ENCODE measurements at places on chromosomes 13 and 19.

GRCh38 chr13:79631051-79631659, 150.2 kb downstream of the NDFIP2 start:
- no peak for DNase-seq
- no peaks in the 10 kb centered on the region for H3K27me3 ChIP-seq
- no peaks in the 10 kb centered on the region for H3K4me1 ChIP-seq
- H3K4me3 ChIP-seq: no peak overlapping the region

DNA sequence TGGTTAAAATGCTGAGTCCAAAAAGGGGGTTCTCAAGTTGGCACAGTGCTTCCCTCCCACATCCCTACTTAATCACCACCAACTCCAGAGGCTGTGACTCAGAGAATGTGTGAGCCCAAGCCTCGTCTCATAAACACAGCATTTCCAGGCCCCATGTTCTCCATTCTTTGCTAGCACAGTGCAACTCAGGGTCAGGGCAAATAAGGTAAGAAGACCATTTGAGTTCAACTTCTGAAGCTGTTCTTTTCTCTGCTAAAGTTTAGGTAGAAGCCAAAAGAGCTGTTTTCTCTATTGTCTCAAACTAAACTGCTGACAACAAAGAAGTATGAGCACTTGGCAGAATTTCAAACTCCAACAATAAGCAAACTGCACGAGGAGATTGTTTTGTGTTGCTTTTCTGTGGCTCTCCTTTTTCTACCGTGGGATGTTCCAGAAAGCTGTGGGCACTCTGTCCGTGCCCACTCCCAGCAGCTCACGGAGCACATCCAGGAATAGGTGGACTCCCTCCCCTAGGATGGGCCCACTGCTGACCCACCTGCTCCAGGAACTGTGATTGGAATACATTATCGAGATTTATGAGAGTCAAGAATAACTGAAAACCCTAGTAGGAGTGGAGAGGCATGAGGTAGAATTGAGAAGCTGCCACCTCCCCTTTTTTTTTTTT, 494.3 kb downstream of the COG6 start:
- H3K4me1 ChIP-seq: no peaks in the 10 kb centered on the region
- no peak overlapping the region for H3K4me3 ChIP-seq
- no peaks in the 10 kb centered on the region for H3K27me3 ChIP-seq
- H3K36me3 ChIP-seq: no peaks in the 10 kb centered on the region
- H3K27ac ChIP-seq: no peak overlapping the region

GRCh38 chr13:70908795-70909194, 800.5 kb upstream of the KLHL1 start:
- no peaks in the 10 kb centered on the region for H3K36me3 ChIP-seq
- no peaks in the 10 kb centered on the region for H3K4me1 ChIP-seq
- H3K27me3 ChIP-seq: no peaks in the 10 kb centered on the region
- no peak for DNase-seq
- H3K27ac ChIP-seq: no peak overlapping the region

DNA sequence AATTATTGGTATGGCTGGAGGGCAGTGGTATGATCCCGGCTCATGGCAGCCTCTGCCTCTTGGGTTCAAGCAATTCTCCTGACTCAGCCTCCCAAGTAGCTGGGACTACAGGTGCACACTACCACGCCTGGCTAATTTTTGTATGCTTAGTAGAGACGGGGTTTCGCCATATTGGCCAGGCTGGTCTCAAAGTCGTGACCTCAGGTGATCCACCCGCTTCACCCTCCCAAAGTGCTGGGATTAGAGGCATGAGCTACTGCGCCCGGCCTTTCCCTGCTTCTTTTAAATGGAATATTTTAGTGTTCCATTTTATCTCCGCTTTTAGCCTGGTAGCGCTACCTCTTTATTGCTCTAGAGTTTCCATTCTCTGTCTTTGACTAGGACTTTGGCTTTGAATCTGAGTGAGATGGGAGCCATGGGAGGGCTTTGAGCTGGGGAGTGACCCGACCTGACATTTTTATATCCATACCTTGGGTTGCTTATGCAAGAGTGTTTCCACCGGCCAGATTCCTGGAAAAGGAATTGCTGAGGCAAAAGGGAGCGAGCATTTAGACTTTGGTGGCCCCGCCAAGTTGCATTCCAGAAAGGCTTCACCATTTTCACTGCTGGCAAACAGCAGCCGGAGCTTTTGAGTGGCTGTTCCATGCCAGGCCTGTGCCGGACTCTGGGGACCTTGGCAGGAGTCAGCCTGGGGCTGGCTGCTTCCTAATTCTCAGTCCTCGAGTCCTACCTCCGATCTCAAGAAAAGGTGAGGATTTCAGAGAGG, 22.9 kb downstream of the BICRA start:
- no peak for DNase-seq
- no peaks in the 10 kb centered on the region for H3K27me3 ChIP-seq
- no peaks in the 10 kb centered on the region for H3K36me3 ChIP-seq
- H3K27ac ChIP-seq: no peak overlapping the region

- H3K36me3 ChIP-seq: no peaks in the 10 kb centered on the region
- H3K4me3 ChIP-seq: no peak within 1 kb of the TSS
- H3K27me3 ChIP-seq: 0 out of 2 replicates have a peak, but pooled peaks cover 8% of the 10 kb centered on the region
- H3K4me1 ChIP-seq: no peaks in the 10 kb centered on the region
Measured at GRCh38 chr19:44777715-44778347, at the start of gene CBLC. Gene CBLC, plus strand, starts transcription at chr19:44777890. Its CDS starts 42 bp downstream, at chr19:44777932.

- no peak for DNase-seq
- H3K36me3 ChIP-seq: no peaks in the 10 kb centered on the region
- no peaks in the 10 kb centered on the region for H3K4me1 ChIP-seq
- H3K27ac ChIP-seq: no peak overlapping the region
Measured at GRCh38 chr13:108974686-108975085, 345.3 kb downstream of the MYO16 start.

DNA sequence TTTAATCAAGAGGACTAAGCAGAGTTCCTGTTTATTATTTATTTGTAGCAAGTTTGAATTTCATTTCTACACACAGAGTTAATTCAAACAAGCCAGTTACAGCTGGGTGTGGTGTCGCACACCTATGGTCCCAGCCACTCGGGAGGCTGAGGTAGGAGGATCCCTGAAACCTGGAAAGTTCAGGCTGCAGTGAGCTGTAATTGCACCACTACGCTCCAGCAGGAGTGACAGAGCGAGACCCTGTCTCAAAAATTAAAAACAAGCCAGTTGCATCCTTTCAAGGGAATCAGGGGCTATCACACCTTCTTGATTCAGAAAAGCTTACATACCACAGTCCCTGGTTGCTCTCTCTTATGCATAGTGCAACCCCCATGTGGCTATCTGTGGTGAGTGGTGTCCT, 19.8 kb downstream of the ZNF586 start:
- H3K36me3 ChIP-seq: peaks cover 3% of the 10 kb centered on the region
- H3K4me1 ChIP-seq: no peaks in the 10 kb centered on the region
- no peaks in the 10 kb centered on the region for H3K27me3 ChIP-seq

- no peak for DNase-seq
- no peak overlapping the region for H3K4me3 ChIP-seq
- H3K27me3 ChIP-seq: no peaks in the 10 kb centered on the region
- H3K27ac ChIP-seq: no peak overlapping the region
- no peaks in the 10 kb centered on the region for H3K36me3 ChIP-seq
- no peaks in the 10 kb centered on the region for H3K4me1 ChIP-seq
Measured at GRCh38 chr13:21616205-21616866, 12.4 kb upstream of the MICU2 start.
